Uterus (tissue), 4 donors: ENCODE measurements at places on chromosomes 5 and 9.

- DNase-seq: no peak
These were observed 29.3 kb downstream of the SLC44A1 start for GRCh38 chr9:105273731-105274130.

GRCh38 chr9:123044586-123044985 lies 11.1 kb downstream of the GPR21 start:
- no peak for DNase-seq

- DNase-seq: no peak
These were observed 4.1 kb downstream of the SLC6A19 start for GRCh38 chr5:1205255-1206180.

- no peak for DNase-seq
These were observed 9.5 kb downstream of the NPM1 start for GRCh38 chr5:171397190-171397589.

GRCh38 chr5:504326-505154 lies 19.7 kb downstream of the SLC9A3 start:
- no peak for DNase-seq

DNA sequence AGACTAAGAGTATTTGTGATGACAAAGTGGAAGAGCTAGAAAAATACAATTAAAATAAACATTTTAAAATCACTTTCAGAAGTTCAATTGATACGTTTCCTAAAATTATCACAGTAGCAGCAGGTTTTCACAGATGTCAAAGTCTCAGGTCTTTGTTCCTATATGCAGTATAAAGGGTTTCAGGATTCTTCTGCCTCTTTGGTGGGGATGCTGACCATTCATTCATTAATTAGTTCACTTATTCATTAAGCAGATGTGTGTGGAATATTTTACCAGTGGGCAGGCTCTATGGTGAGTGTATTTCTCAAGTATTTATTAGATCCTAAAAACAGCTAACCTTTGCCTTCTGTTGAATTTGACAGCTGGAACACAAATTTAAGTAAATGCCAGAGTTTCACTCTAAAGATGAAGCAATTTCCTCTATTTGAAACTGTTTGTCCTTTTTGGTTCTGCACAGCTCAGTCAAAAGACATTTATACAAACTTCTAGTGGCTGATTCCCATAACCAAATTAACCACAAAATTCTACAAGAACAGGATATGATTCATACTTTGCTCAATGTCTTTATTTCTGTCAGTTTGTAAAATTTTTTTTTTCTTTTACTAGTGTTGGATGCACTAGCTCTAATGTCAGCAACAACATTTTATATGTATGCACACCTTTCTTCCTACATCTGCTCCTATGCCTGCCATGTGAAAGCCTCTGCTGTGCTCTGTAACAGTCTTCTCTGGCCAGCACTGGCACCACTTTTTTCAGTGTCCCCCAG lies 75.9 kb upstream of the PRR16 start:
- no peak for DNase-seq

- DNase-seq: no peak
These were observed 133.0 kb upstream of the IQGAP2 start for GRCh38 chr5:76269932-76270610.

GRCh38 chr9:117734082-117734481 lies 29.9 kb downstream of the TLR4 start:
- DNase-seq: no peak

DNA sequence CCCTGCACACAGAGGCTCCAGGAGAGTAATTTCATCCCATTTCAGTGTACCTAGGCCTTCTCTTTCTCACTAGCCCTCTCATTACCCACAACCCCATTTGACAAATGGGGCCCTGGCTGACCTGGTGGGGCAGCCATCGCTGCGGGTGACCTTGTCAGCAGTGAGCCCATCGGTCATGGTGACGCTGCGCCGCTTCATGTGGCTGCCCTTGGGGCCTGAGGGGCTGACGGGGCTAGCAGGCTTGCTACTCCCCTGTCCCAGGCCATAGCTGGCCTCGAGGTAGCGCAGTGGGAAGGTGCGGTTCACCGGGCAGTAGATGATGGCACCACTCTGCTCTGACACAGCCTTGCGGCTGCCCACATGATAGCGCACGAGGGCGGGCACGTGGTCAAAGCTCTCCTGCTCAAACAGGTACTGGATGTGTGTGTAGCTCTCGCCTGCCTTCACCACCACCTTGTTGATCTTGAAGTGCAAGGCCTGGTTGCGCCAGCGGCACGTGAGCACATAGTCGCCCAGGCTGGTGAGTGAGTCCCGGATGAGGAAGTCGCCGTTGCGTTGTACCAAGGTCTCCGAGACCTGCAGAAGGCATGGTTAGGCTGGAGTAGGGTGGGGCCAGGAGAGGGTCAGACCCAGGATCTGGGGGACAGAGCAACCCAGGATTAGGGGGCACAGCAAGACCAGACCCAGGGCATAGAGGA lies 14.1 kb upstream of the TOR2A start:
- no peak for DNase-seq

DNA sequence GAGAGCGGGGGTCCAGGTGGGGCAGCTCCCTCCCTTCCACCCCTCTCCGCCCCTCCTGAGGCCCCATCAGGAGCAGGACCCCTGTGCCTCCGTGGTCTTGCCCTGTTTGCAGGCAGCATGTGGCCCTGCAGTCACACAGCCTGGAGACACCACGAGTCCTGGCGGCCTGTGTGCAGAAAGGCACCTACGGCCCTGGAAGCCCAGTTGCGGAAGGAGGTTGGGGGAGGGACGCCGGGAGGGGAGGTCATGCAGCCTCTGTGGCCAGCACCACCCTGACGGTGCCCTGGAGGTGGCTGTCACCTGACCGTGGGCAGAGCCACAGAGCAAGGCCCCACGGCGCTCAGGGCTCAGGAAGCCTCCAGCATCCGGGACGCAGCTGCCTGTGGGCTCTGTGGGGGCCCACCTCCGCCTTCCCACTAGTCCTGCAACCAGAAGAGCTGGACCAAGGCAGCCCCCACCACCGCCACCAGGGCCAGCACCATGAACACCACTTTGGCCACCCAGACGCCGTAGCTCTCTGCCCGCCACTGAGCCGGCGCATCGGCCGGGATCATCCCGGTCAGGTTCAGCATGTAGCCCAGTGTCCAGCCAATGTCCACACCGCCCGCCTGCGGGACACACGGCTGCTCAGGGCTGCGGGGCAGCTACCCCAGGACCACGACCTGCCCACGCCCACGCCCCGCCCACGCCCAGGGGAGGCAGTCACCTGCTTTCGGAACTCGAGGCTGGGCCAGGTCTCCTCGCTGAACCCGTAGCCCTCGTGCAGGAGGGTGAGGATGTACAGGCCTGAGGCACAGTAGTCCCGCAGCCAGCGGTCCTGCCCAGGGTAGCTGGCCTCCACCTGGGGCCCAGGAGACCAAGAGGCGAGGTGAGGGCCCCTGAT lies 6.4 kb downstream of the ENTPD8 start:
- no peak for DNase-seq

DNA sequence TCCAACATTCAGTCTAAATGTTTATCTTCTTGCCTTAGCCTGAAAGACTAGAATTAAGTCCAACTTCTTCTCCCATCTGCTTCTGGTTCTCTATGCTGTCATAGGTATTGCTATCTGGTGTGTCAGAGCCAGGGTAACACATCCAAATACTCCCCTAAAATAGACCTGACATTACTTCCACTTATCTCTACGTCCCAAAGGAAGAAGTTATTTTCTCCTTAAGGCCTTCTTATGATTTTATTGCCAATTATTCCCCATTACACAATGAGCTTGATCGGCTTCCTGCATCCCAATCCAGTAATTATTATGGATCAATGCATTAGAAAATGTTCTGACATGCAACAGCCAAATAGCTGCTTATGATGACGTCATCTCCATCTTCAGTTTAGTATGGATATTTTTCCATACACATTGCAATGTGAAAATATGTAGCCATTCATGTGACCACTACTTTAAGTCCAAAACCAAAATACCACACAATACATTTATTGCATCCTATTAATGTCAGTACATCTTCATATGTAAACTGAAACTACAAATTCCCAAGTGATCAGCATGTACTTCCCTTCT lies 555.5 kb downstream of the MAT2B start:
- DNase-seq: no peak

GRCh38 chr9:137398561-137399468 lies 24.1 kb downstream of the EXD3 start:
- DNase-seq: no peak

DNA sequence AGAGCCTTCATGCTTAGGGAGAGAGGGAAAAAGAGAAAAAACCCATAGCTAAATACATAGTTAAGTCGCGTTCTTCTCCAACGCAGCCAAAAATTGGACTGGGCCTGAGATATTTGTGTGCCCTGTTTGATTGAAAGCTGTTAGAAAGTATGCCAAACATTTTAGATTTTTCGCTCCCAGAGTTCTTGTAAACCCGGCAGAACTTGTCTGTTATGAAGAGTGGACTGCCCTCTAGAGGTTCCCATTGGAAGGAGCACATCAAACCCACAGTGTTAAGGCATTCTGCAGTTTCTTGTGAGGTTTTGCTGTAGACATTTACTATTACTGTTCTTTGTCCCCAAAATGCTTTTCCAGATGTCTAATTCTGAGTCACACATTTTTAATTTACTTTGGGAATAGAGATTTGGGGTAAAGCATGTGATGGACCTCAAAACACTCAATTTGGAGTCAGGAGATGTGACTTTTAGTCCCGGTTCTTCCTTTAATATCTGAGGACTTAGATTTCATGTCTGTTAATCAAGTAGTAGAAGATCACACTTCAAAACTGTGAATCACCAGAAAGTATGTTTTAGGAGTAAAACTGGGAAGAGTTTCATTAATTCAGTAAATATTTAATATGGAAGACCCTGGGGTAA lies 96.6 kb downstream of the PCSK1 start:
- DNase-seq: peak; percentile 42

GRCh38 chr5:142233083-142234032 lies 91.5 kb downstream of the SPRY4 start:
- DNase-seq: no peak

DNA sequence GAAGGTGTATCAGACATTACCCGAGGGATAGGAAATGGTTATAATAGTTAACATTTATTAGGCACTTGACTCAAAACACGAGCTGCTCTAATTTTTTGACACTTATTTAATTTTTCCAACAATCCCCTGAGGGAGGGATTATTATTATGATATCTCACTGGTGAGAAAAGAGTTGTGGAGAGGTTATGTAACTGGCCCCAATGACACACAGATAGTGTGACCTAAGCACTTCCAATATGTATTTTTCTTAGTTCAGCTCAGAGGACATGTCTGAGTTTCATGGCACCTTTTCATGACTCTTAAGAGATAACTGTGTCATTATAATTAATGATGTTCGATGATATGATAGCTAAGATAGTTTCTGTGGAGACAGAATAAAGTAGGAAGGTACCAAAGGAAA lies 86.9 kb downstream of the PTCD2 start:
- no peak for DNase-seq

DNA sequence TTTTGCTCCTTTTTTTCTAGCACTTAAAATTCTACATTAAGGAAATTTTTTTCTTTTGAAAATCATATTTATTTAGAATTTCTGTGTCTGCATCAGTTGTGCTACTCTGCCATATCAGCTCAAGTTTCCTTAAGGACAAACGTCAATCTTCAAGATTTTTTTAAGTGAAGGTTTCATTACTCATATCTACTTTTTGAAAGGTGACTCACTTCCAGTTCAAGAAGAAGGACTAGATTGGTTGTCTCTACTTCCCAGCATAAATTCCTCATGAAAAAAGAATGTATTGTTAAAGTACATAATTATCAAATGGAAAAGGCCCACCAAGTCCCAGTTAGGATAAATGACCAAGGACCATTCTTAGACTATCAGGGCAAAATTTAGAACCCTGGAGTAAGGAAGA lies 626.5 kb downstream of the DMRTA1 start:
- DNase-seq: no peak

DNA sequence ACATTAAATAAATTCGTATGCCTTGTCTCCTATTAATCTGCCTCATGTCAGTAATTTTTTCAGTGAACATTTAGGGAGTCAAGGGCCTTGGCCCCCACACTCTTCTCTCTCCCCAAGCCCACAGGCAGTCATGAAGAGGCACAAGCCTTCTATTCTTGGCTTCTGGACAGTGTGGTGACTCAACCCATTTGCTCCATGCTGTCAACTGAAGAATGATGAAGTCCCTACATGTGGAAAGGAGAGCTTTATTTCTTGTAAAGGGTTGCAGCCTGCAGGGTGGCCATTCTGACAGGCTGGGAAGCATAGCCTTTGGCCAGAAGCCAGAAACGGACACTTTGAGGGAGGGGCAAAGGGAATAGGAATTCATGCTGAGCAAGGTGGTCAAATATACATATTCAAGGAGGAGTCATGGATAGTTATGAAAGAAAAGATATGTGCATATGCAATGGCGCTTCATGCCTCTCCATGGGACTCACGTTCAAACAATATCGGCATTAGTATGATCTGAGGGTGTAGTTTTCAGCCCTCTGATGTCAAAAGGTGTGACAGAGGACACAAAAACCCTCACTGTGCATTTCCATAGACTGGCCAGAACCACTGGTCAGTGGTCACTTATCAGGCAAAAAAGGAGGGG lies 31.3 kb downstream of the ANKRA2 start:
- no peak for DNase-seq

DNA sequence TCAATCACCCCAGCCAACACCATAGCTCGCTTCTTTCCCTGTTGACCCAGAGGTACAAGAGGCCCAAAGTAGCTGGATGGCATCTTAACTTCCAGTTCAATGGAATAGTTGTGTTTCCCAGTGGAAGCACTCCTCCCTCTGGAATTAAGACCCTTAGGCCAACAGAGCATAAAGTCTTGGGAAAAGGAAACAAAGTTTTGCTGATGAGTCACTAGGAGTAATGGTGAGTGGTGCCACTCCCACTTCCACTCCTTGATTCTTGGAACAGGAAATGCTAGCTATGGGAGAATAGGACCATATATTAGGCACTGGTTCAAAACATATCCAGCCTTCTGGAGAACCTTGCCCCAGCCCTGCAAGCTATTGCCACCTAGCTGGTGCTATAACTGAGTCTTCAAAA lies 44.7 kb upstream of the LMX1B start:
- DNase-seq: no peak

- peak; percentile 8 for DNase-seq
These were observed 15.6 kb upstream of the COL5A1 start for GRCh38 chr9:134626069-134626423.

- no peak for DNase-seq
These were observed 125.3 kb downstream of the ST8SIA4 start for GRCh38 chr5:100777680-100778300.

GRCh38 chr5:99926463-99926862 lies 608.7 kb upstream of the FAM174A start:
- DNase-seq: no peak

GRCh38 chr9:86639899-86640379 lies 285.7 kb upstream of the TUT7 start:
- no peak for DNase-seq
